RCC 7860 (cell line): ENCODE measurements at places on chromosomes 13 and 19.

GRCh38 chr13:24064371-24064770 is 96.1 kb upstream of the SPATA13 start:
- DNase-seq = no peak

- no peak for DNase-seq
These were observed 2.1 kb downstream of the CILP2 start for GRCh38 chr19:19540064-19540714.

- DNase-seq = peak; percentile 67
These were observed 25.5 kb downstream of the ELL start for GRCh38 chr19:18496167-18496979.

GRCh38 chr19:29268721-29269393 is 55.9 kb upstream of the UQCRFS1 start:
- no peak for DNase-seq

DNA sequence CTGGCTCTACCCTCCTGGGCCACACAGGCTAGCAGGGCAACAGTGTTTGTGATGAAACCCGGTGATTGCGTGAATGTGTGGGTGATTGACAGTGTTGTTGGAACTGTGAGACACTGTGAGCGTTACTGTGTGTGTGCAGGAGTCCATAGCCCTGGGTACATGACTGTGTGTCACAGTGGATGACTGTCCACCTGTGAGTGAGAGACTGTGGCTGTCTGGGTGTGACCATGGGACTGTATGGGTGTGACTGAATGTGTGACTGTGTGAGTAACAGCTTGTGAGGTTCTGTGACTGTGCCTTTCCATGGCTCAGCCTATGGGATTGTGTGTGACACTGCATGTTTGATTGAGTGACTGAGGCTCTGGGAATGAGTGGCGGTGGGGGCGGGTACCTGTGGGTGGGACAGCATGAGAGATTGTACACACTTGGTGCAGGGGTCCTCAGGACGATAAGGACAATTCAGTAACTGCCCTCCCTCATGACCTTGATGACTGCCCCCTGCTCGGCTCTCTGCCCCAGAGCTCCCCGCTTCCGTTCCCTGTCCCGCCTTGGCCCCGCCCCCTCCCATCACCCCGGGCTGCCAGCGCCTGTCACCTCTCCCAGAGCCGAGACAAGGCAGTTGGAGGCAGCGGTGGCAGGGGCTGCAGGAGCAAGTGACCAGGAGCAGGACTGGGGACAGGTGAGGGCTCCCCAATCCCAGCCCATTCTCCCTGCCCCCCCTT is at the start of gene GIPR:
Gene GIPR (plus strand): TSS at position 602 of the 722 bp plus-strand sequence. CDS start 1,300 bp downstream, outside the sequence.
- peak; percentile 70 for DNase-seq
